CD4-positive, alpha-beta T cell treated with Interleukin-2 at 100 ng/mL for 4 hours (primary cell): ENCODE measurements at places on chromosomes 7 and 10.

DNA sequence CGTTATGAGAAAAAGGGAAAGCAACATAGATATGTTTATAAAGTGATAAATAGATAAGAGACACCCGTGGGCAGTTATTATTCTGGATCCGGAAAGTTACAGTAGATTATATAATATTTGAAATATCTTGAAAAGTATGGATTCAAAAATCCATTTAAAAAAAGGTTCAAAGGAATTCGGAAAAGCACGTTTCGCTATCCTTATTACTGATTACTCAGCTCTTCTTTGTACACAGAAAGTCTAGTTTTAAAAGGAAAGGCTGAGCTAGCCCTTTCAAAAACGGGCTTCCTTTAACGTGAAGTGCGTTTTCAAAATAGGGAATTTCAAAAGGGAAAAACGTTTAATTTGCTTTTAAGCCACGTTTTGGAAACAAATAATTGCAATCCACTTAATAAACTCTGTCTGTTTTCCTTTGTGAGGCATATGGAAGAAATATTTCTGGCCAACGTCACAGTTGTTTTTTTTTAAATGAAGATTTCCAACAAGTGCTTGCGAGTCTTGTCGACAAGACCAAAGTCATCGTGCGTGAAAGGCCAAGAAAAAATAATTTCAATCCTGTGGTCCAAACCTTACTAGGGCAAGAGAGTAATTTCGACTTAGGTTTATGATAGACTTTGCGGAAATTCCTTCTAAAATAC is 2.2 kb upstream of the SKIDA1 start:
- DNase-seq, result no peak

- DNase-seq, result no peak
Measured at GRCh38 chr10:54363390-54363789, 437.6 kb downstream of the PCDH15 start.

GRCh38 chr10:46515793-46516192 is 40.7 kb downstream of the GPRIN2 start:
- no peak for DNase-seq

GRCh38 chr10:98006266-98006665 is 24.2 kb downstream of the CRTAC1 start:
- DNase-seq, result no peak

- no peak for DNase-seq
Measured at GRCh38 chr7:94382132-94382531, 12.6 kb upstream of the COL1A2 start.
